ENCODE measurements at places on chromosomes 3 and 15.

DNA sequence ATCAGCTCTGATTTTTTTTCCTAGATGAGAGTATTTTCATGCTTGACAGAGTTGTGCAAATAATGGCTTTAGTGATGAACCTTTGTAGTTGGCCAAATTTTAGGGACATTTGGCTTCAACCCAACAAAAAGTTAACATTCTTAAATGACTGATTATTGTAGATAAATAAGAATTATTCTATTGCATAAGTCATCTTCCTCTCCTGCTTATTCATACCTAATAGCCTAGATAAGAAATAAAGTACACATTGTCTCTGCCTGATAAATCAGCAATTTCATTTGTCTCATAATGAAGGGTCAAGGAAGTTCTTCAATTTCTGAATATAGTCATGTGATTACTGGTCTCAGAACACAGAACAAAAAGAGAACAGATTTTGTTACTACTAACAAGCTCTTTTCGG, 428.9 kb upstream of the IL12A start:
- no peak for DNase-seq

DNA sequence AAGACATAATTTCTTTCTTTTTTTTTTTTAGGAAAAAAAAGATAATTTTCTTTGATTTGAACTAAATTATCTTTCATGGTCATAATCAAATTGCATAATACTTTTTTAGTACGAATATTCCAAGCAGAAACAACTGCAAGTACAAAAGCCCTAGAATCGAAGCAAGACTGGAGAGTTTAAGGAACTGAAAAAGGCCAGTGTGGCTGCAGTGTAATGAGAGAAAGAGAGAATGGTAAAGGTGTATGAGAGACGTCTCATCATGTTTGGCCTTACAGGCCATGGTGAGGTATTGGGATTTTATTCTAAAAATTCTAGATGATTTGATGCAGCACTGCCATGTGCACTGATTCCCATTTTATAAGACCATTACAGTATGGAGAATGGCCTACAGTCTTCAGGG, 180.9 kb downstream of the SUCNR1 start:
- no peak for DNase-seq

- DNase-seq = no peak
These were observed 124.2 kb downstream of the TMCO5A start for GRCh38 chr15:38058596-38059075.

- DNase-seq = no peak
These were observed 18.9 kb downstream of the PIF1 start for GRCh38 chr15:64806509-64806908.

GRCh38 chr3:102174312-102174712, 260.5 kb upstream of the ZPLD1 start:
- DNase-seq = no peak

DNA sequence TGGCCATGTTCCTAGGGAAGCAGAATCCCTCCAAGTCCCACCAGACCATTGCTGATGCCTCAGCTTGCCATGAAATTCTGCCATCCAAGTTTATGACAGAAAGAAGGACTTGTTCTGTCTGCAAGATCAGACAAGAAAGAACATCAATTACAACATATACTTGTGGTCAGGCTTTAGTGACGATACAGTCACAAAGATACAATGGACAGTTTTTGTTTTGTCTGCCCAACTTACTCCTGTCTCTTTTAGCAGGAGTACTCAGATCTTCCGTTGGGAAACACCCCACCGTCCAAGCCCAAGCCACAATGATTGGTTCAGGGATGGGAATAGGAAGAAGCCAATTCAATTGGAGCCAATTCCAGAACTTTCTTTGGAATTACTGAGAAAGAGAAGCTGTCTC, 15.7 kb downstream of the KLHL6 start:
- DNase-seq = no peak

DNA sequence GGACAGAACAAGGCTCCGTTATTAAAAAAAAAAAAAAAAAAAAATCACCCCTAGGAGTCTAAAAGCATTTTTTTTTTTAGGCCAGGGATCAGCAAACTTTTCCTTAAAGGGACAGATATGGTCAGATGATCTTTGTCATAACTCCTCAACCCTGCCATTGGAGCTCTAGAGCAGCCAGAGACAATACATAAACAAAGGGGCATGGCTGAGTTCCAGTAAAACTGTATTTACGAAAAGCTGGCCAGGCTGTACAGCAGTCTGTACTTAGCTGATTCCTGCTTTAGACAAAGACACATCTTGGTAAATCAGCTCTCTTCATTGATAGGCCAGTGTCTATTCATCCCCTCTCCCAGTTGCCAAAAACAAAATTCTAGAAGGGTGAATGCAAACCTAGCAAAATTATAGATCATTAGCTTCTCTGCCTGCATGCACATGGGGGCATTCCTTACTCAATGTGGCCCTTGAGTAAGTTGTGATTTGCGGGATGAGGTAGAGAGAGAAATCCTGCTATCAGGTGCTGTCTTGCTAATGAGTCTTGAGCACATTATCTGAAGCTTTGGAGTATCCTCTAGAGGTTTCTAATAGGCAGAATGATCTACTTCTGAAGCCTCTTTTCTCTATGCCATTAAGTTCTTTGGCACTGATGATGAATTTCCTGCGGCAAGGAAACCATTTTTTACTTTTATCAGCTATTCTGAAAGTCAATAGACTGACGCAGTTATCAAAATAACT, 35.2 kb downstream of the SENP8 start:
- no peak for DNase-seq

DNA sequence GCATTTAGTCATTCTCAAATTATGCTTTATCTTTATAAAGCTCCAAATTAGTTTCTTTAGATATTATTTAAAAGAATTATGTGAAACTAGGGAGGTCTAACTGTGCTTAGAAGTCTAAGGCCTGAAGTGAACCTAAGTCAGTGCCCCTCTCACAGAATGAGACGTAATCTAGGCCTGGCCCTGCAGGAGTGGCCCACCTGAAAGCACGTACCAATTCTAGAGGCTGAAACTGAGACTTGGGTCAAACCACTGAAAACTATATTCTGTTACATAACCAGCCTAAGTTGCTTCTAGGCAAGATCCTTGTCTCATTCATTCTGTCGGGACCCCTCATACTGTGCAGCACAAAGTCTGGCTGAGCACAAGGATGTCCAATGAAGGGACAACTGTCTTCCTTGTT, 143.7 kb downstream of the ISL2 start:
- DNase-seq = no peak

DNA sequence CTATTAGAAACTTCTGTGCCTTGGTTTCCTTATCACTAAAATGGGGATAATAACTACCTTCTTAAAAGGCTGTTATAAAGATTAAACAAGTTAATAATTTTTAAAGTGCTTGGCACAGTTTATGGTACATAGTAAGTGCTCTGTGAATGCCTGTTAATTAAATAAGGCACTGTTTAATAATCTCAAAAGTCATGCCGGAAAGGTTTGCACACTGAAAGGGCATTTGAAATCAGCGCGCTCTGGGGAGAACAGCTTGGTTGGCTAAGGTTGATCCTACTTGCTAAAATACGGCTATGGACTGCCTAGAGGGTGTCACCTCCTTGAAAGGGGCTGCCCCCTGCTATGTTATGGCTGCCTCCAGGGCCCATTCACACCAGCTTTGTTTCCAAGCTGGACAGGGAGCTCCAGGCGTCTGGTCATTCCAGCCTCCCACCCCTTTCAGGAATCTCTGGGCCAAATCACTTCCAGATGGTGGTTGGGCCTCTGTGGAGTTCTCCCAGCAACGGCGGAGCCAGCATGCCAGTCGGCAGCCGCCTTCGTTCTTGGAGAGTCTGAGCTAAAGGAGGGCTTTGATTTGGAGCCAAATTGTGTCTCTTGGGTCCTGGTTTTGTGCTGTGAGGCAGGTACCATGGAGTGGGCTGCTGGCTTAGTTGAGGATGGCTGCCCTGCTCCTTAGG, 5.9 kb downstream of the FLNB start:
- DNase-seq = no peak
